Lung (tissue), 17 donors: ENCODE measurements at places on chromosomes 5 and 9. TPM values are rescaled to one million over a fixed set of nuclear protein-coding genes. Genes with fewer than 3 reads are reported as not detected.

DNA sequence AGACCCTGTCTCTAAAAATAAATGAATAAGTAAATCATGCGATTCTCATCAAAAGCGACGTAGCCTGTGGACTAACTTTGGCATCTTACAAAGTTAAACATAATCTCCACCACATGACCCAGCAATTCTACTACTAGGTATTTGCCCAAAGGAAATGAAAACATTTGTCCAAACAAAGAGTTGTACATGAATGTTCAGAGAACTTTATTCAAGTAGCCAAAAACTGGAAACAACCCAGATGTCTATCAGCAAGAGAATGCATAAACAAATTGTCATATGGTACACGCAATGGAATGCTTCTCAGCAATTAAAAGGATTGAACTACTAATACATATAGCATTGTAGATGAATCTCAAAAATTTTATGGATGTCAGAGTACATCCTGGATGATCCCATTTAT, 82.6 kb downstream of the ADRB2 start:
- DNase-seq = peak; percentile 57

GRCh38 chr5:110386782-110387181, 339.7 kb downstream of the TMEM232 start:
- DNase-seq = no peak

The PLAC8L1 gene
- not detected for total RNA-seq

The GDA gene
- total RNA-seq = 0.65 TPM

DNA sequence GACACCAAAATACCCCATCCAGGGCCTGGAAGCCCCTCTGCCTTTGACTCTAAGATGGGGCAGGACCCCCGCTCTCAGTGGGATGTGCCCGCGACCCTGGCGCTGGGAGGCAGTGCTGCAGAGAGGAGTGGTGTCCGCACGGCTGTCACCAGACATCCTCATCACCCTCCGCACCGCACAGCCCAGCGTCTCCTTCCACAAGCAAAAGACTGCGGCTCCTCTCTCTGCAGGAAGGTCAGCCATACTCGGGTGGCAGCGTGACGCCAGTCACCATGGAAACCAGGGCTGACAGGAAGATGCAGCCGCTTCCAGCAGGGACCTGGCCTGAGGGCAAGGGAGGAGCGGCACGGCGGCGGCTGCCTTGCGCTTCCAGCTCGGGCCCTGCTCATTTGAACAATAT, 17.1 kb upstream of the SLC6A3 start:
- DNase-seq = no peak

GRCh38 chr5:115557667-115558387, 13.3 kb upstream of the FEM1C start:
- DNase-seq = peak; percentile 20

GRCh38 chr9:89678396-89679015, 73.7 kb downstream of the GADD45G start:
- no peak for DNase-seq

DNA sequence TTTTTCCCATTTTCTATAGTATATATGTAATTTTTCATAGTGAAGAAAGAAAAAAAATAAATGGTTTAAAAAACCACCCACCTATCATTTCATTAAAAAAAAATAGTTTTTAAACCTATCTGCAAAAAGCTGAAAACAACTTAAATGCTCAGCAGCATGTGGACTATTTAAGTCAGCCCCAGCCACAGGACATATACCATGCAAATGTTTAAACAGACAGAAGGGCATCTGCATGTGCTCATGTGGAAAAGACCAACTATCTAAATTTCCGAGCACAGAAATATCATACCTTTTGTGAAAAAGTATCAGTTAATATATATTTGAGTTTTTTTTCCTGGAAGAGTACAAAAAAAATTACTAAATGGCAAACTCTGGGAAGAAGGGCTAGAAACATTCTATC, 143.4 kb downstream of the EPB41L4A start:
- no peak for DNase-seq

DNA sequence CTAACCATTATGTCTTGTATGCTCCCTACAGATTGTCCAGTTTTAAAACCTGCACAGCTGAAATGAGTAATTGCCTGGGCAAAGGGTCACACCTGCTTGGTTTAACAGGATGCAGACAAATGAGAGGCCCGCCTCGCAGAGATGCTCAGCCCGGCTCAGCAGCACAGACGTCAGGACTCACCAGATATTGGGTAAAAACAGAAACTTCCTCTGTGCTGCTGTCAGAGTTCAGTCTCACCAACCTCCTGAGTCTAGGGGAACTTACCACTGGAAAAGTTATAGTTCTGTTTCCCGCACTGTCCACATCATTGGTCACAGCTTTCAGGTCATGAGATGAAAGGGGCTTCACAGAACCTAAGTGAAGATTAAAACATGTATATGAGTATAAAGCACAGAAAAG, 152.5 kb downstream of the ESM1 start:
- DNase-seq = no peak

DNA sequence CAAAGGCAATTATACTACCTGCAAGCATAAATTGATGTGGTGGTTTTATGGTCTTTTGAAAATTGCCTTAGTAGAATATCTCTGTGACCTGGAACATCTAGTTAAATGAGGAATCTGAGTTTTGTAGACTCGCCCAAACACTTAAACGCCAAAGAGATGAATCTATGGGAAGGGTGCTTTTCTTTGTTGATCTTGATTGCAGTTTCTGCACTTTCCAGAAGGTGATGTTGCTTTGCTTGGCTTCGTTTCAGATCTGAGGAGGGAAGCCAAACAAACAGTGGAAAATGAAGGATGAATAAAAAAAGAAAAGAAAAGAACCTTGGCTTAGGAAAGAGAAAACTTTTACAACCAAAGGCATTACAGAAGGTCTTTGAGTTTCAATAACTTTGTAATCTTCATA, 1021.2 kb downstream of the NR2F1-AS1 start:
- DNase-seq = no peak

DNA sequence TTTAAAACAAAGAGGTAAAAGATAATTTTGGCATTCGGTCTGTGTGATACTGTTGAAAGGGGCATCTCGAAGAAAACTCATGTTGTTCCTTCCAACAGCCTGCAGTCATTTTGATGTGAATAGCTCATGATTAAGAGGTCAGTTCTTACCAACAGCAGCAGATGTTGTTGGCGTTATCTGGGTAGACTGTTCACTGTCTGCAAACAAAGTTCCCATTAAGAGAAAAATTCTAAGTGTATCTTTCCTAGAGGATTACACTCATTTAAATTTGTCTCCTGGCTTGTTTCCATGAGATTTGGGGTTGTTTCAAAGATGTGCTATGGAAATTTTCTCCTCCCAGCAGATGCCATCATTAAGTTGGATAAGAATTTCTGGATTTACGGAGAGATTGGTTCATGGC, 138.2 kb upstream of the RORB start:
- DNase-seq = no peak

GRCh38 chr5:119465640-119466039, 13.3 kb downstream of the HSD17B4 start:
- no peak for DNase-seq

DNA sequence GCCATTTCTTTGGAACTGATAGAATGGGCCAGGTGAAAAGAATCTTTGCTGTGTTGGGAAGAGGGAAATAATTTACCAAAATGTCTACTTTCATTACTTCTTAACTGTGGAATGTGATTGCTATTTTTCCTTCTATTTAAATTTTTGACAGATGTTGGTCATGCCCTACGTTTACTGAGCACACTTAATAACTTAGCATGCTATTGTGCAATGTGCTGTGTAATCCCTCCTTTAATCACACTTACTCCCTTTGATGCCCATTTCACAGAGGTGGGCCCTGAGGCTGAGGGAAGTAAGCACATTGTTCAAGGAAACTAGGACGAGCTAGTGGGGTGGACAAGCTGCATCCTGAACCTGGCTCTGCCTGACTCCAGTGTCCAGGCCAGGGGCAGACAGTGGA, 47.8 kb upstream of the INSYN2B start:
- no peak for DNase-seq

The ROPN1L gene
- total RNA-seq = 34.8 TPM

GRCh38 chr5:105392710-105393149, 1830.1 kb upstream of the NUDT12 start:
- DNase-seq = no peak

The C5orf52 gene
- total RNA-seq = not detected

GRCh38 chr5:19322716-19323485, 665.1 kb downstream of the CDH18 start:
- DNase-seq = no peak

- DNase-seq = no peak
These were observed 126.7 kb downstream of the C9orf50 start for GRCh38 chr9:129494113-129494789.

DNA sequence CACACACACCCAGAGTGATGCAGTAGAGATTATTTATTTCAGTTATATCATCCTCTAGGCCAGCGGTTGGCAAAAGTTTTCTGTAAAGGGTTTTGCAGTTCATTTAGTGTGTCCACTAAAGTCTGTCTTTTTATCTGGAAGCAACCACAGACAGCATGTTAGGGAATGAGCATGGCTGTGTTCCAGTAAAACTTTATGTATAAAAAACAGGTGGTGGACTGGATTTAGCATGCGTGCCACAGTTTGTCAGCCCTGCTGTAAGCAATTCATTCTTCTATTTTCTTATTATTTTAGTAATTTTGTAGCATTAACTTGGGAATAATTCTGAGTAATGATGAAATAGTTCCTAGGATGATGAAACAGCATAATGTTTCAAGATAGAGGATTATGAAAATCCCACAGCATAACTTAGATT, 51.7 kb downstream of the CCNH start:
- DNase-seq = no peak

DNA sequence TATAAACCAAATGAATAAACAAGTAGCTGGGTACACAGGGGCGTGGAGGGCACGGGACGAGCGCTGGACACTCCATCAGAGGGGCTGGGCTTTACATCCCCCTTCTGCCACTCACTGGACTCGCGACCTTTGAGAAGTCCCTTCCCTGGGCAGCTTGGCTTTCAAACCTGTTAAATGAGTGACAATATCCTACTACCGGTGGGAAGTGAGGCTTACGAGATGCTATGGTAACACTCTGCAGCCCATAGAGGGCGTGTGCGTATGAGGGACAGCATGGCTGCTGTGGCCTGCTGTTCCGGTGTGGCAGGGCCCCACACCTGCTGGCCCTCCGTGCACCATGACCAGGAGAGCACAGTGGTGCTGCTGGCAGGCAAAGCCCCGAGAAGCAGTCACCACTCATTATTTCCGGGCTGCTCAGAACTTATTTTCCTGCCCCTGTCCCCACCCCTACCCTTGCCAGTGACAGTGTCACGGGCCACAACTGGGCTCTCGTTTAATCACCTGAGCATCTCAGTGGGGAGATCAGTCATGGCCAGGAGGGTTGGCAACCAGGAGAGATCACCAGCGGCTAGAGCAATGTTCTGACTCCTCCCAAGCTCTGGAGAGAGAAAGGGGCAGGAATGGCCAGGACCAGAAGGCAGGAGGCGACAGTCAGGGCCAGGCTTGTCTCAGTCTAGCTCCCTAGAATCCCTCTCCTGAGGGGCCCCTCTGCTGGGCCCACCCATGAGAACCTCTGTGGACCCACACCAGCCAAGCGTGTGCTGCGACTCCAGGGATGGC, 10.5 kb downstream of the CLTB start:
- DNase-seq = no peak
